ENCODE measurements at places on chromosomes 2 and 18.

DNA sequence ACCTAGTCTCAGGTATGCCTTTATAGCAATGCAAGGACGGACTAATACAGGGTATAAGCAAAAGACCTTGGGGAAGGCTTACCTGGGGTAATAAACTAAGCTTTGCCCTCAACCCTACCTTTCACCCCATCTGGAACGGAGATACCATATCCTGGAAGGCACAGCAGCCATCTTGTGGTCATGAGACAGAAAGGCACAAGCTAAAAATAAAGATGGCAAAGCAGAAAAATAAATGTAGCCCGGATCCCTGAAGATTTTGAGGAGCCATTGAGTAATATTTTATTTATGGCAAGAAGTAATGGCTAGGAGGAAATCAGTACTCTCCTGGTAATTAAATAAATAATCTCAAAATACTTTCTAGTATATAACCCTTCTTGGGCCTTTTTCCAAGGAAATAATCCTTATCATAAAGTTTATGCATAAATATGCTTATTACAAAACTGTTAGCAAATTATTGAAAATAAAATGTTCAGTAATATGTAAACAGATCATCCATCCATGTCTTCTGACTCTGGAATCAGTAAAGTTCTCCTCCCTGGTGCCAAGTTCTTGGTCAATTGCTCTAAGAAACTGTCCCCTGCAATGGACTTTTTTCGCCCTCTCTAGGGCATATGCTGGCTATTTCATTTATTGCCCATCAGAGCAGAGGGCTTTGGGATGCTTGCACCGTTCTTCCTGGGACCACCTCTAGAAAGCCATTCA is 198.7 kb downstream of the SPP2 start:
- no peak for DNase-seq

DNA sequence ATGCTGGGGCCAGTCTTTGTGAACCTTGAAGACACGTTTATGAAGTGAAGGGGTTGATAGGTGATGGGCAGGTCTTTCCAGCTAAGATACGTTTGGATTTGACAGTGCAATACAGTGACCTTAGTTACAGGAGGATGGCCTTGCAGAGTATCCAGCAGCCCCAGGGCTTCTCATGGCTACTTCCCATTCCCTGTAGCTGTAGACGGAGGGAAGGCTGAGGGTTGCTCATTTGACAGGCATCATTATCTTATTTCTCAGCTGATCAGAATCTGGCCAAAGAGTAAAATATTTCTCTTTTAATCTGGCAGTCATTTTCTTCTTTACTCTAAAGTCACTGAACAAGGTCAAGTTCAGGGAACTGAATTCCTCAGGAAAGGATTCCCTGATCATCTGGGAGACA is 85.1 kb upstream of the RMDN2 start:
- no peak for DNase-seq

DNA sequence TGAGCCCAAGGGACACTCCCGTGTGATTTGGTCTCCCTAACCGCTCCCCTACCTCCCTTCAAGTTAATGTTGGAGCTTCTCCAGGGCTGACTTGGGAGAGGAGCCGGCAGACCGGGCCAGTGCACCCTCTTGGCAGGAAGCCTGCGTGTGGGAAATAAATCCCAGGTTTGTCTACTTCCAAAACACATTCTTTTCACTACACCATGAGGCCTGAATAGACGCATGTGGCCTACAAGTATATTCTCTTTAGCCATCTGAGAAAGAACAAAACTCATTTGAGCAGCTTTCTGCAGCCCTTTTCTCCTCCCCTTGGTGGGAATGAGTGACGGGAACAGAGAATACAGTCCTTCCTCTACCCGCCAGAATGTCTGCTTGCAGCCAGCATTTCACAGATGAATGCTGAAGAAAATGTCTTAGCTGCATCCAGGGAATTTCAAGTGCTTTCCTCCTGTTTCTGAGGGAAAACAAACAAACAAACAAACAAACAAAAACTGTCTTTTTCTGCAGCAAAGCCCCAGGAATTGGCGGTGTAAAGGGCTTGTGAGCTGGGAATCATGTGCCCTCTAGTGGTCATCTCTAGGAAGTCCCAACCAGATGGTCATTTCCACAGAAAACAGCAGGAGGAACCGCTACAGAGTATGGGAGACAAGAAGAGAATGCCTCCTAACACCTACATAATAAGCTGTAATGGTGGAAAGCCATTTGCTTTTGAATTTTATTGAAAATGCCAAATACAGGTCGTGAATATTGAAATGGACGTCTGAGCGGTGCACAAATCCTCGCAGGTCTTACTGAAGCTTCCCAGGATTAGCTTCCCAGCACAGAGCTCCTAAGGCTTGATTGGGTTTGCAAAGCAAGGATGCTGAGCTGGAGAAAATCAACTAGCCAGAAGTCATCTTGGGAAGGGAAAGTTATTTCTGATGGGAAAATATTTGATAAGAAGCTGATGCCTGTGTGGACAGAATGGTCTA is 41.2 kb upstream of the DAPL1 start:
- DNase-seq, result peak; percentile 54

- DNase-seq, result no peak
Measured at GRCh38 chr18:12060182-12060870, 33.3 kb upstream of the ANKRD62 start.

DNA sequence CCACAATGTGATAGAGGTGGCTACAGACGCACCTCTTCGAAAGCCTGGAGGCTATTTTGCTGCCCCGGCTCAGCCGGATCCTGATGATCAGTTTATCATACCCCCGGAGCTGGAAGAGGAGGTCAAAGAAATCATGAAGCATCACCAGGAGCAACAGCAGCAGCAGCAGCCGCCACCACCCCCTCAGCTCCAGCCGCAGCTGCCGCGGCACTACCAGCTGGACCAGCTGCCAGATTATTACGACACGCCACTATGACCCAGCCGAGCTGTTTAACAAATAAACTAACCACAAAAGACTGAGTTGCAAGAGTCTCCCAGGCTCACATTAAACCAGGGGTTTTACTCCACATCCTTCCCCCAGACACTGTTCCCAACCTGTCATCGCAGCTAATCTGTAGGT is 263.8 kb downstream of the PHLPP1 start:
- peak; percentile 94 for DNase-seq

- DNase-seq, result no peak
Measured at GRCh38 chr18:33745151-33745795, 167.3 kb downstream of the ASXL3 start.
